Calu3 (cell line): ENCODE measurements at places on chromosomes 12 and 14. TPM values are rescaled to one million over a fixed set of nuclear protein-coding genes. Genes with fewer than 3 reads are reported as not detected.

Gene SLC22A17
- total RNA-seq: 0.39 and 0.61 TPM in 2 replicates

GRCh38 chr12:21526721-21527345 lies 737 bp downstream of the SPX start:
- no peak for DNase-seq

DNA sequence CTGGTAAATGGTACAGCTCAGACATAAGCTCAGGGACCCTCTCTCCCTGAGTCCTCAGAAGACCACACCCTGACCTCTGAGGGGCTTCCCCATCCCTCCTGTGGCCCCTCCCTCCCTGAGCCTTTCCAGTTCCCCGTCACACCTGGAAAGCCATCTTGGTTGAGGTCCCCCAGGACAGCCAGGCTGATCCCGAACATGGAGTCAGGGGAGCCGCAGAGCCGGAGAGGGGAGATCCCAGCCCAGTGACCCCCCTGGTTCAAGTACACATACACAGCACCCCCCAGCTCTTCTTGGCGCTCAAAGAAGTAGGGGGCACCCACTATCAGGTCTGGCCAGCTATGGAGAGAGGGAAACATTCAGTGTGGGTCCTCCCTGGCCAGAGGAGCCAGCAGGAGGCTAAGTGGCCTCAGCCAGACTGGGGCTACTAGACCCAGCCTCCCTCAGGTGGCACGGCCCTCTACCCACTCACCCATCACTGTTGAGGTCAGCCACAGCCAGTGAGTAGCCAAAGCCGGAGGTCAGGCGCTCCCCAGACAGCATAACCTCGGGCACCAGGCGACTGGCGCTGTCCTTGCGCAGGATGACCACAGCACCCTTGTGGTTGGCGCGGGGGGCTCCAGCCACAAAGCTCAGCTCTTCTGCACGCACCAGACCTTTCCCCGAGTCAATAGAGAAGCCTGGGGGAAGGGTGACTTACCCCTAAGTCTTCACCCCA lies 9.3 kb downstream of the ITGA7 start:
- no peak for DNase-seq

Gene ACOT4
- 1.1 and 1.6 TPM in 2 replicates for total RNA-seq

- DNase-seq: no peak
These were observed 5.1 kb downstream of the PSMB11 start for GRCh38 chr14:23047034-23047634.

Gene CACNA2D4
- 0.80 and 0.86 TPM in 2 replicates for total RNA-seq

GRCh38 chr12:72872996-72873395 lies 600.8 kb downstream of the TRHDE start:
- DNase-seq: no peak

GRCh38 chr14:78848234-78848820 lies 678.2 kb downstream of the NRXN3 start:
- peak; percentile 70 for DNase-seq

DNA sequence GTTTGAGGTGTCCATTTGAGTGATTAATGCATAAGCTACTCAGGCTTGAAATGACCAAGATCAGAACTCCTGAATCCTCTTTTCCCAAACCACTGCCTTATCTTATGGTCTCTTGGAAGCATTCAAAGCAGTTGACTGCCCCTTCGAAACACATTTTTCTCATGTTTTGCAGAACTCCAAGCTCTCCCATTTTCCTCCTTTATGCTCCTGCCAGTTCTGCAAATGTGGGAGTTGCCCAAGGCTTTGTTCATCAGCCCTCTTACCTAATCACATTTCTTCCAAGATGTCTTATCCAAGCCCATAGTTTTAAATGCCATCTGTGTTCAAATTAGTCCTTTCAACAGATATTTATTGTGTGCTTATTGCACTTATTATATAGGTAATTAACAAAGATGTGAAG lies 1.8 kb upstream of the DNAAF2 start:
- no peak for DNase-seq

Gene GALNT8
- not detected in 2 replicates for total RNA-seq

GRCh38 chr14:44701563-44702263 lies 194.6 kb upstream of the FSCB start:
- no peak for DNase-seq

- no peak for DNase-seq
These were observed 6.7 kb upstream of the MTA1 start for GRCh38 chr14:105412771-105413543.

Gene RTL1
- total RNA-seq: 0.12 and 0.24 TPM in 2 replicates

Gene RERGL
- total RNA-seq: 7.0 and 9.2 TPM in 2 replicates

DNA sequence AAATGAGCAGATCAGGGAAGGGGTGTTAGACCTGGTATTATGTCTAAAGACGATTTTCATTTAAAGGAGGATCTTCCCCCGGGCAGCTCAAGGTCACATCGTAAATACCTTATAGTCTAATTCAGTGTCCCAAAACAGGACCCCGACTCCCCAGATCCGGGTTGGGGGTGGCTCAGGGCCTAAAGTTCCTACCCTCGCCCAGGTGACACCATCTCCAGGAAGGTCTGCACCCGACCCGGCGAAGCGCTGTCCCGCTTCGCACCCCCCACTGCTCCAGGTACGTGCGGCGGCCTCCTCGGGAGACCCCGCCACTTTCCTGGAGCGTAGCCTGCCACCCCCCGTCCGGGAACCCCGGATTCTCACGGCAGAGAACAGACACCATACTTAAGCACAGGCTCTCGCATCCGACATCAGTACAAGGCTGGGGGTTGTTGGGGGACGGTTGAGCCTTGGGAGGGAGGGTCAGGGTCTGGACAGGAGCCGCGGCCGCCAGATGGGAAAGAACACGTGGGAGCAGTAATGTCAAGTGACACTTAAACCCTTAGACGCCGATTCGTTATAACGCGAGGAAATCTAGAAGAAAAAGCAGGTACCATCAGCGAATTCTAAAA lies 556 bp downstream of the TIMM9 start:
- peak; percentile 50 for DNase-seq

Gene MBD6
- 119 and 127 TPM in 2 replicates for total RNA-seq

GRCh38 chr12:78177298-78177697 lies 346.6 kb downstream of the NAV3 start:
- no peak for DNase-seq

GRCh38 chr14:98059106-98059505 lies 1212.9 kb downstream of the BCL11B start:
- DNase-seq: no peak

Gene WASHC3
- total RNA-seq: 34.3 and 36.0 TPM in 2 replicates

- DNase-seq: no peak
These were observed 6.4 kb upstream of the HOXC11 start for GRCh38 chr12:53966385-53967133.
